ENCODE measurements at places on chromosomes 13 and 19. TPM values are rescaled to one million over a fixed set of nuclear protein-coding genes. Genes with fewer than 3 reads are reported as not detected.

The CILP2 gene
- total RNA-seq, result not detected

The SLITRK6 gene
- not detected for total RNA-seq

The CATSPERD gene
- not detected for total RNA-seq

The PLEKHF1 gene
- 7.4 TPM for total RNA-seq

The TJP3 gene
- 5.4 TPM for total RNA-seq

GRCh38 chr13:46160471-46161066 lies 21.4 kb downstream of the LCP1 start:
- no peak for DNase-seq

GRCh38 chr19:32453736-32454135 lies 48.2 kb downstream of the DPY19L3 start:
- no peak for DNase-seq

DNA sequence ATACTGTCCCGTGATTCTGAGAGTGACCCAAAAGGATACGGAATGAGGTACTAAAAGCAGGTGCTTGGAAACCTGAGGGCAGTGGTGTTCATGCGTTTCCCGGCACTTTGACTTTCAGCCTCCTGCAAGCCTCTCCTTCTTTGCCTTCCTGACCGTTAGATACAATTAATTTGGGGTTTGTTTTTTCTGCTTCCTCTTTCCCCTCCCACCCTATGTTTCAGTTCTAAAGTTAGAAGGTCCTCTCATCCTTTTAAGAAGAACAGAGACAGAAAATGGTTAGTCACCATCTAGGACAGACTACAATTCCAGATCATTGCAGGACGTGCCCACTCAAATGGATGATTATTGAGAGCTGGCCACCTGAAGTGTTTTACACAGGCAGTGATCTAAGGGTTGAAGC lies 1.8 kb upstream of the LILRB4 start:
- no peak for DNase-seq

GRCh38 chr13:73754727-73755292 lies 379.4 kb downstream of the KLF12 start:
- DNase-seq, result no peak

DNA sequence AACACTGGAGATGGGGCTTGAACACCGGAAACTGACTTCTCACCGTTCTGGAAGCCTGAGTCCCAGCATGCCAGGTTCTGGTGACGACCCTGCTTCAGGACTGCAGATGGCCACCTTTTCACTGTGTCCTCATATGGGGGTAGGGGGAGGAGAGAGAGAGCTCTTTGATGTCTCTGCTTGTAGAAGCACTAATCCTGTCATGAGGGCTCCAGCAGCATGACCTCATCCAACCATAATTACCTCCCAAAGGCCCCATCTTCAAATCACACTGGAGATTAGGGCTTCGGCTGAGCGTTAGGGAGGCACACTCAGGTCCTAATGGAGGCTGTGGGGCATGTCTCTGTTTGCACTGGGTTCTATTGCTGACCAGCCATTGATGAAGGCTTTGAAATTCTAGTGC lies 255.3 kb downstream of the TEX29 start:
- DNase-seq, result no peak

- no peak for DNase-seq
Measured at GRCh38 chr19:6663236-6664201, 6.4 kb downstream of the TNFSF14 start.

- DNase-seq, result no peak
Measured at GRCh38 chr19:40335855-40336600, 12.2 kb downstream of the C19orf47 start.

- DNase-seq, result no peak
Measured at GRCh38 chr19:42191855-42192254, 25.6 kb downstream of the DEDD2 start.

GRCh38 chr13:90032841-90033493 lies 1314.5 kb upstream of the MIR17HG start:
- no peak for DNase-seq

DNA sequence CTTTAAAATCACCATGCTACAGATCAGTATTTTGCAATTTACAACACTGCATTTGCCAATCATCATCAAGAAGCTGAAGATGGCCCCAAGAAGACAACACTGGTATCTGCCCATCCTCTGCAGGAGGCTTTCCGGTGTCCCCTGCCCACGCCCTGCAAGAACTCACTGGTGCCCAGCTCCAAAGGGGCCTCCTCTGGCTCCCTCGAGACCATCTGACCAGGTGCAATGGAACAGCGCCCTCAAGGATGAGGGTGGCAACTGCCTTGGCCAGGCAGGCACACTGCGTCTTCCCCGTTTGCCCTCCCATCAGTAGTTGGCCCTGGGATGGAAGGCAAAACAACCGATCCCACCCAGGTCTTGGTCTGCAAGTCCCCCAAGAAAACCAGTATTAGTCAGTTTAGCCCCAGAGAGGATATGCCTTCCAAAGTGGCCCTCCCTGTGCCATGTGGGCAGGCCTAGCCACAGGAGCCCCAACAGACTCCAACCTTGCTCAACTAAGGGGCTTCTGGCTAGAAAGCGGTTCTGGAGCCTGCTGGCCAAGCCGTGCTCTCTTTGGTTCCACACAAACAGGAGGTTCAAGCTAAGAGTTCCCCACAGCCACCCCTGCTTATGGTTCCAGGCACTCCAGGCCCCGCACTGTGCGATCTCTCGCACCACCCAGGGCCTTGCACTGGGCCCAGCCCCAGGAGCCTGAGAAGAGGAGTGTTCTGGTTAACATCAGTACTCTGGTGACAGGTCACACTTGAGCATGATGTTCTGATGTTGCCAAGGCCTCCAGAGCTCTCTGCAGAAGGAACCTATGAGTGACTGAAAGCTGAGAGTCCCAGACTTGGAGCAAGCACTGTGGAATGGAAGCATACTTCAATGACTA lies 4.7 kb downstream of the PCID2 start:
- no peak for DNase-seq

GRCh38 chr13:49610176-49610575 lies 18.1 kb upstream of the ARL11 start:
- no peak for DNase-seq

DNA sequence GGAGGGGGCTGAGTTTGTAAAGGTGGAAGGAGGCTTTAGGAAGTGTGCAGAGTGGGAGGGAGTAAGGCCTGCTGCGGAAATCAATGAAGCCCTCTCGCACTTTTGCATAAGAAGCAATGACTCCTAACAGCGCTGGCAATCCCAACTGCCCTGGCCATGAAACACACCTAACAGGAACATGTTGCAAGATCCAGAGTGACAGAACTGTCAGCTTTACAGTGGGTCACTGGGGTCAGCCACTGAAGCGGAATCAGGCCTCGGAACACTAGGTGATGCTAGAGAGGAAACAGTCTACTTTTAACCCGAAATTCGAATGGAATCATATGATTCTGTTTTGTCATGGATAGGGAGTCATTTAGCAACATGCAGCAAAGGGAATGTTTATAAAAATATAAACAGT lies 54.4 kb downstream of the FGF14 start:
- no peak for DNase-seq

DNA sequence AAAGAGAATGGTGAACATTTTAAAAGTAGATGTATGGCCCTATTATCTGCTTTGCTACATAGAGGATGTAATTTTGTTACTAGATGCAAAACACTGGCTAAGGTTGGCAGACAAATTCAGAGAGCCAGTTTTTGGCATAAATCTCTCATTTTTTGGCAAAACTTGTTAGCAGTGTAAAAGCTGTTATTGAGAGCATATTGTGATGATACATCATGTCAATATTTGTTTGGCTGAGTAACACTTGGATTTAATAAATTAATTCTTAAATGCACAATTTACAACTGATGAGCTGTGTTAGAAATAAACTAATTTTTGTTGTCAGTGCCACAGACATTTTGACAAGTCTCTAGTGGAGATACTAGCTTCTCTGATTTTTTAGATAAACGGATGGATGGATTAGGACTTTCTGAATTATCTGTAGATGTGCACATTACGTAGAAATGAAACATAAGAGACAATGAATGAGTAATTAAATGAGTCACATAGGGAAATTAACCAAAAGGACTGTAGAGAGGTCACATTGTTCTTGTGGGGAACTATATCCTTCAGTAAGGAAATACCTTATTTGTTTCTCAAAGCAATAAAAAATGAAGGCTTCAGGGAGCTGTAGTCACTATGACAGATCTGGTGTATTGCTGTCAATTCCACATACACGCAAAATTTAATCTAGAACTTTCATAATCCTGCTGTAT lies 17.4 kb downstream of the UFM1 start:
- DNase-seq, result no peak

DNA sequence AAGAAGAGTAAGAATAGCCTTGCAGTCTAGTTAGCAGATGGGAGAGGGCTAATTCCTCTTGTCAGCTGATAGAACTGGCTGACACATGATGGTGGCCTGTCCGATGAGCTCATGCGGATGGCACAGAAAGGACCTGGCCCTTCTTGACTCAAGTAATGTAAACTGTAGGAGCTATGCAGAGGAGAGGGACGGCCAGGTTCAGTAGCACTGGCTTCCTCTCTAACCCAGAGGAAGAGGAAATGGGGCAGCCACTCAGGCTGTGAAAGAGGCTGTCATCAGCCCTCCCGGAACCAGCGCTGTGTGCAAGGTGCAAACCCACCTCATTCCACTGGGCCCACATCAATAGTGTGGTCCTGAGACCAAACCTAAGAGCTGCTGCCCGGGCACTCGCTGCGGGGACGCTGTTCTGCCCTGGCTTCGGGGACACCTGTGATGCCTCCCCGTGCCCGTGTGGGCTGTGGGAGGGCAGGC lies 30.8 kb upstream of the USE1 start:
- no peak for DNase-seq

GRCh38 chr13:30047154-30047874 lies 196.9 kb upstream of the UBL3 start:
- DNase-seq, result no peak

DNA sequence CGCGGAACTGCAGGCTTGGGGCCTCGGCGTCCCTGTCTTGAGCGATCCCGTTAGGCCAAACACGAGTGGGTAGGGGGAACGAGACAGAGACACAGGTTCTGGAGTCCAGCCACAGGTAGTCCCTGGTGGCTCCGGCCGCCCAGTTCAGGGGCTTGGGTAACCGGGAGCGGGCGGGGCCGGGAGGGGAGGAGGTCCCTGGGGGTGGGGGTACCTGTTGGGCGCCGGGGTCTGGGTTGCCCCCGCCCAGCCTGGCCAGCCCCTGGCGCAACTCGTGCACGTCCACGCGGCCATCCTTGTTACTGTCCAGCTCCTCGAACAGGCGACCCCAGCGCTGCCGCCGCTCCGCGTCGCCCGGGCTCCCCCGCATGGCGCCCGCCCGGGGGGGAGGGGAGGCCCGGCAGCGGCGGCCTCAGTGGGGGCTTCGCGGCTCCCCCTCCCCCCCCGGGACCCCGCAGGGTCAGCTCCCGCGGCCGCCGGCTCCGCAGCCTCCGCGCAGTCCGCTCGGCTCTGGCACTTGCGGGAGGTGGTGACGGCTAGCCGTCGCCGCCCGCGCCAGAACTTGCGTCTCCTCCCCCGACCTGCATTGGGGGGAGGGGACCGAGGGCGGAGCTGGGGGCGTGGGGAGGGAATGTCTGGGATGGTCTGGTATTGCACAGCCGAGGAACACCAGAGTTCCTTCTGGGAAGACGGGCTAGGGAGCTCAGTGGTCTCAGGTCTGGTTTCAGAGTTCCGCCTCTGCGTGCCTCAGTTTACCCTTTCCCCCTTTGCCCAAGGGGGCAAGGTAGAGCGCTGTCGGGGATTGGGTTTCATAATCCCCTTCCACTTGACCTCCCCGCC lies at the start of gene SLC25A23:
Gene SLC25A23, minus strand, starts transcription at position 531 of the 837 bp plus-strand sequence. Its CDS starts 164 bp downstream, at position 367.
- DNase-seq, result peak; percentile 69

DNA sequence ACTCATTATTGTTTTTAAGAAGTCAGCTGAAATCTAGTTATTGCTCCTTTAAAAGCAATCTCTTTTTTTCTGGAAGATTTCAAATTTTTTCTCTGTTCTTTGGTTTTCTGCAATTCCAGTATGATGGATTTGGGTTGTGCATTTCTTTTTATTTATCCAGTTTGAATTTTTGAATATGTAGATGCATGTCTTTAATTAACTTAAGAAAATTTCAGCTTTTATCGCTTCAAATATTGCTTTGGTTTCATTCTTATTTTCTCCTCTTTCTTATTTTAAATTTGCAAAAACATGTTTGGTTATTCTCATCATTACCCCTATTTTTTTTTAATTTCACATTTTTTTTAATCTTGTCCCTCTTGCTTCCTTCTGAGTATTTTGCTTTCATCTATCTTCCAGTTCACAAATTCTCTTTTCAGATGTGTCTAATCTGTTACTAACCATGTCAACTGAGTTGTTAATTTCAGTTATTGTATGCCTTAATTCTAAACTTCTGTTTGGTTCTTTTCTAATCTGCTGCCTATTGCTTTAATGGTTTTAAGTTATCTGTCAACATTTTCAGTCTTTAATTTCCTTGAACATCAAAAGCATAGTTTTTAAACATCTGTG lies 56.8 kb downstream of the RAP2A start:
- no peak for DNase-seq

- DNase-seq, result no peak
Measured at GRCh38 chr19:19486343-19487076, 28.8 kb downstream of the TSSK6 start.

DNA sequence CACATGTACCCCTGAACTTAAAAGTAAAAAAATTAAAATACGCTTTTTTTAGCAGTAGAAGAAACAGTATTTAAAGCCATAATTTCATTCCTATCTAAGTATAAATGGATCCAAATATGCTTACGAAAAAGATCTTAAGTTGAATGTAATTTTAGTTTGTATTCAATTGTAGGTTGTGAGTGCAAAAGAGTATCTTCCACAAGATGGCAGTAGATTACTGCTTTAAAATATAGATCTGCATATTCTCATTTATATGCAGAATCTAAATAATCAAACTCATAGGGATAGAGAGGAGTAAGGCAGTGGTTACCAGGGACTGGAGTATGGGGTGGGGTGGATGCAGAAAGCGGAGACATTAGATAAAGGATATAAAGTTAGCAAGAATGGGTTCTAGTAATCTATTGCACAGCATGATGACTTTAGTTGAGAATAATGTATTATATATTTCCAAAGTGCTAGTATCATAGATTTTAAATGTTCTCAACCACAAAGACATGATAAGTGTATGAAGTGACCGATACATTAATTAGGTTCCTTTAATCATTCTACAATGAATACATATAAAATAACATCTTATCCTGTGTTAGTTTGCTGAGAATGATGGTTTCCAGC lies 14.2 kb downstream of the OR7A17 start:
- no peak for DNase-seq

- DNase-seq, result no peak
Measured at GRCh38 chr19:17324357-17325114, 10.1 kb downstream of the ANO8 start.
